KG1 (cell line): ENCODE measurements at places on chromosomes 16 and 17.
A peak's percentile ranks its signal among the peaks of the same experiment; 100 is the strongest.

DNA sequence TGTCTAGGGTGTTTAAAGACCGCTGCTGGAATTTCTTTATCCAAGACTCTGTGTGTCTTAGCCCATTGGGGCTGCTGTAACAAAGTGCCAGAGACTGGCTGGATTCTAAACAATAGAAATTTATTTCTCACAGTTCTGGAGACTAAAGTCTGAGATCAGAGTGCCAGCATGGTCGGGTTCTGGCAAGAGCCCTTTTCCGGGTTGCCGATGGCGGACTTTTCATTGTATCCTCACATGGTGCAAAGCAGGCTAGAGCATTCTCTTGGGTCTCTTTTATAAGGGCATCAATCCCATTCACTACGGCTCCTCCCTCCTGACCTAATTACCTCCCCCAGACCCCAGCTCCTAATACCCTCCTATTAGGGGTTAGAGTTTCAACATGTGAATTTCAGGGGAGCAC is 9.5 kb downstream of the NLRC5 start:
- no peak for DNase-seq

- peak; percentile 3 for DNase-seq
Observed at GRCh38 chr17:4725646-4726310, 5.5 kb upstream of the MED11 start.

GRCh38 chr16:10202649-10203048 is 20.4 kb upstream of the GRIN2A start:
- DNase-seq = no peak

DNA sequence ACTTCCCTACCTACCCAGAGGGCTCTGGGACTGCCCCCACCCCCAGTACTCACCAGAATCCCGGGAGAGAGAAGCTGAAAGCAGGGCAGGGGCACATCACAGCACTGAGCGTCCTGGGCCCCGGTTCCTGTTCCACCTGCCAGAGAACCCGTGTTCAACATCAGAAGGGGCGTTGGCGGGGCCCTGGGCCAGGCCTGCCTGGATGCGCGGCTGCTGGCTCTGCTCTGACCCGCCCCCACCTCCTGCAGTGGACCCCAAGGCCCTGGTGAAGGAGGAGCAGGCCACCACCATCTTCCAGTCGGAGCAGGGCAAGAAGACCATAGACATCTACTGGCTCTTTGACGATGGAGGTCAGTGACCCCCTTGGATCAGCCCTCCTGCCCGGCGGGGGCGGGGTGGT is 27.7 kb downstream of the SLC12A3 start:
- DNase-seq = no peak

- no peak for DNase-seq
Observed at GRCh38 chr16:9040800-9041412, 50.5 kb upstream of the HAPSTR1 start.

GRCh38 chr17:46833840-46834208 is 15.3 kb upstream of the WNT3 start:
- DNase-seq = no peak

DNA sequence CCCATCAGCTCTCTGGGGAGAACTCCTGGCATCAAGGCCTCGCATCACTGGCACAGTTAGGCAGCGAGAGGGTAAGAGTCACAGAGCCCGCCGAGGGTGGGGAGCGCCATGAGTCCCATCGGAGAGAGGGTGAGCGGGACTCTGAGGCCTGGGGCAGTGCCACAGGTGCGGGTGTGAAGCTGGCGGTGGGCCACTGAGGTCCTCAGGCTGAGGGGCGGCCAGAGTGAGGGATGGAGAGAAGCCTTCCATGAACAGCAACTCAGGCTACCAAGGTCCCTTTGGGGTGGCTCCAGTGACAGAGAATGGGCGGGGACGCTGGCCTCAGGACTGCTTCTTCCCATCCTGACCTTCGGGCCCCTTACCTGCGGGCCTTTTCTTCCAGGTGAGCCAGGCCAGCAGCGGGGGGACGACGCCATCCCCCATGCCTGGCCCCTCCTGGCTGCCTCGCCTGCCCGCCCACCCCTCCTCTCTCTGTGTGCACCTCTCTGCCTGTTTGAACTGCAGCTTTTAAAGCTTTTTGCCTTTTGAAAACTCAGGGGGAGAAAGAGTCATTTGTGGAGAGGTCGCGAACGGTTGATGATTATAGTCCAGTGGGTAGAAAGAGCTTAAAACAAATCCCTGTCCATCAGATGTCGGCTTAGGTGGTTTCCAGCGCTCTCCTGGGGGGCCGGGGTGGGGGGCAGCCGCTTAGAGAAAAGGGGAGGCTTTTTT is 149.3 kb upstream of the GSE1 start:
- DNase-seq = no peak

GRCh38 chr17:1160591-1161390 is 19.0 kb downstream of the ABR start:
- DNase-seq = no peak

DNA sequence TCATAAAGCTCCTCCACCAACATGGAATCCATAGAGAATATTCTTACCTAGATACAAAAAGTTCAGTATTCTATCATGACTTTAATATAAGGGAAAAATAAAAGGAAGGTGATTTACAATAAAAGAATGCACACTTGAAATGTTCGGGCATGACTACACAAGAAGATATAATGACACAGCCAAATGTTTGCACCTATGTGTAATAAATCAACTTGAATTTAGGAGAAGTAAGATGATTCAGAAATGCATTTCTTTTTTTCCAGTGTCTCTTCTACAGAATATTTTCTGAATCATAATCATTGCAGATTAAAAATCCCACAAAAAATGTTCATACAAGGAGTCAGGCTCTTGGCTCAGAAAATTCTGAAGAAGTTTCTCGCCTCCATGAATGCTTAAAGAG is 404.0 kb upstream of the HSBP1 start:
- no peak for DNase-seq

DNA sequence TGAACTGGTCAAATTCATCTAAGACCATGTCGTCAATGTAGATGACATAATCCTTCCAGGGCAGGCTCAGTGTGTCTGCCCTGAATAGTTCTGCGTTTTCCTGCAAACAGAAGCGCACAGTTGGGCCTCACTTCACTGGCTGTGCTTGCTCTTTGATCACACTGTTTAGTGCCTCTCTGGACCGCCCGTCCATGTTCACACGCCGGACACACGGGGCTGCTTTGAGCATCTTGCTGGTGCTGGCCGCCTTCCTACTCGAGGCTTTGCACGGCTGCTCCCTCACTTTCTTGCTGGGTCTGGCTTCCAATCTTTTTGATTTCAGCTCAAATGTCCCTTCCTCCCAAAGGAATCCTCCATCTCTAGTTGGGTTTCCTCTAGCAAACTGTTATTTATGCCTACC is 37.4 kb downstream of the DNAH17 start:
- no peak for DNase-seq

GRCh38 chr16:28846933-28847273 is 755 bp upstream of the TUFM start:
- DNase-seq = no peak

GRCh38 chr17:72539981-72540897 is 419.4 kb downstream of the SOX9 start:
- DNase-seq = peak; percentile 52

GRCh38 chr16:49700251-49701064 is 155.5 kb downstream of the ZNF423 start:
- no peak for DNase-seq

DNA sequence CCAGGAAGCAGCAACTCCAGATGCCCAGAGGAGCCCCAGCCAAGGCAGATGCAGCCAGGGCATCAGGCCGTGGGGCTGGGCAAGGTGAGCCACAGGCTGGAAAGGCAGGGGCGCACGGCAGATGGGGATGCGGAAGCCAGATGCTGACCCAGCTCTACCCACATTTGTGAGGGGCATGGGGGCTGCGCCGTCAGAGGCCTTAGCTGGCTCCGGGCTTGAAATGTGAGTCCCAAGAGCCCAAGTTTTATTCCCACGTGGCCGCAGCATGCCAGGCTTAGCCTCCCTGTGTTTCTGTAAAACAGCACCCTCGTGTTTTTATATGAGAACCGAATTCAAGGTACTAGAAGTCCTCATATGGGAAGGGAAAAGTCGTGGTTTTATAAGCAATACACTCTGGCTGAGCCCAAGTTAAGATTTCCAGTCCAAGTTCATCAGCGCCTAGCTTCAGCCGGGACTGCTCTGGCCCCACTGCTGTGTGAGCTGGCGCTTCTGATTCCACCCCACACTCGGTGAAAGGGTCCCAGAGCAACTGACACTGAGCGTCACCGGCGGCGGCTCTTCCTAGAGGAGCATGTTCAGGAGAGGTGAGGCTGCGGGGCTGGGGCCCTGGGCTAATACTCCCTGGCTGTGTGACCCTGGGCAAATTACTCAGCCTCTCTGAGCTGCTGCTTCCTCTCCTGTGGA is 6.7 kb upstream of the C16orf95 start:
- DNase-seq = no peak

DNA sequence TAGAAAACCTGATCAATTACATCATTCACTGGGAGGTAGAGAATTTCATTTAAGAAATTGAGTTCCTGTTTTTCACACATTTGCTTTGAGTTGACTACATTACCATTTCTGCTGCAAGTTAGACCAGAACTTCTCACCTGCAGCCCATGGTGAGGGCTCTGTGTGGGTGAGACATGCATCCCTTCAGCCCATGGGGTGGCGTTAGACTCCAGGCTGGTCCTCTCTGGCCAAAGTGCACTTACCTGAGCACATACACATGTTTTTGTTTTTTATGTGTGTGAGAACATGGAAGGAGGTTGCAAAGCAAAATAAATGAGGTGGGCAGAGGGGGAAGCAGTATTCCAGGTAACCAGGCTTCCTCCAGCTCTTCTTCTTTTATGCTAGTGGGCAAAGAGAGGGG is 470.2 kb downstream of the PMP22 start:
- DNase-seq = no peak

DNA sequence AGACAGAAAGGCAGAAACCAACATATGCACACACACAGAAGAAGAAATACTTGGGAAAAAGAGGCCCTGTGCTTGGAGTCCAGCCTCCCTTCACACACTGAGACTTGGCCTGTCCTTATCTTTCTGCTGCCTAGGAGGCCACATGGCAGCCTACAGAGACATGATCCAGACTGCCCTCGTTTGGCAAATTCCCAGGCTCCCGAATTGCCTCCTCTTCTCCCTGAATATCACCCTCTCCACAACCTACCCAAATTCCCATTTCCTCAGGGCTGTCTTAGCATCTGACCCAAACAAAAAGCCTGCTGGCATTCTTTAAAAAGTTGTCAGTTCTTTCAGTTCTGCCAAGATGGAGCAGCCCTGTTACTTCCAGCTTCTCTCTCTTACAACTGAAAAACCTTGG is 59.8 kb downstream of the DNAH17 start:
- no peak for DNase-seq

- no peak for DNase-seq
Observed at GRCh38 chr16:64089697-64090096, 1032.2 kb downstream of the CDH11 start.

GRCh38 chr17:76079956-76080767 is 1.2 kb downstream of the ZACN start:
- no peak for DNase-seq

GRCh38 chr17:36485805-36486203 is 677 bp upstream of the ZNHIT3 start:
- DNase-seq = no peak

- no peak for DNase-seq
Observed at GRCh38 chr17:44374306-44375195, 10.9 kb upstream of the FAM171A2 start.

- no peak for DNase-seq
Observed at GRCh38 chr16:27576729-27577128, 26.8 kb downstream of the KATNIP start.

GRCh38 chr17:20244671-20245070 is 222.7 kb downstream of the LGALS9B start:
- no peak for DNase-seq

- DNase-seq = no peak
Observed at GRCh38 chr16:10338426-10338825, 47.4 kb upstream of the ATF7IP2 start.

- DNase-seq = no peak
Observed at GRCh38 chr16:30115238-30115637, 1.9 kb upstream of the GDPD3 start.

DNA sequence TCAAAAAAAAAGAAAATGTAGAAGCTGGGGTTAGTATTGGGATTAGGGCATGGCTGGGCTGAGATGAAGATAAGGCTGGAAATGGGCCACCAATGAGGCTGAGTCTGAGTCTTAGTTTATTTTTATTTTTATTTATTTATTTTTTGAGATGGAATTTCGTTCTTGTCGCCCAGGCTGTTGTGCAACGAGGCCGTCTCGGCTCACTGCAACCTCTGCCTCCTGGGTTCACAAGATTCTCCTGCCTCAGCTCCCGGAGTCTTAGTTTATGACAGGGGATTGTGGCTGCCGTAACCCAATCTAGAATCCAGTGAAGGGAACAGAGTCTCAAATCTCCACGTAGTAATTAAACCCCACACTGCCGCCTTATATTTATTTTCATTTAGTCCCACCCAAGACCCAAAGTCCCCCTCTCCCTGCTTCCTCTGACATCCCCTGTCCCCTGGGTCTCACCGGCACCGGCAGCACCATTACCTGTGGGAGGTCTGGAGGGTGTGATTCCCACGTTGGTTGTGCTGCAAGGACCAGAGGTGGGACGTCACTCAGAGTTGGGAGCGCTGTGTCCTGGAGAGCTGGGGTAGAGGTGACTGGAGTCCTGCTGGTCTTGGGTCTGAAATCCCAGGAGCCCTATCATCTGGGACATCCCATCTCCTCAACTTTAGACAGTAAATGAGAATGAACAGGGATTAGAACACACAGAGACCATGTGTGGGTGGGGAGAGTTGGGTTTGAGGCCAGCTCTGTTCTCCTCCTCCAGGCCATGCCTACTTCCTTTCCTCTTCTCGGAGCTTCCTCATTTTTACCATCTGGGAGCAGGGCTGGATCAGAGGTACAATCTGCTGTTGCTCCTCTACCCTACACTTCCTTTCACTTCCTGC is at the start of gene CLEC10A:
Gene CLEC10A, minus strand, starts transcription at position 671 of the 875 bp plus-strand sequence. CDS start 1,439 bp downstream, outside the sequence.
- no peak for DNase-seq

DNA sequence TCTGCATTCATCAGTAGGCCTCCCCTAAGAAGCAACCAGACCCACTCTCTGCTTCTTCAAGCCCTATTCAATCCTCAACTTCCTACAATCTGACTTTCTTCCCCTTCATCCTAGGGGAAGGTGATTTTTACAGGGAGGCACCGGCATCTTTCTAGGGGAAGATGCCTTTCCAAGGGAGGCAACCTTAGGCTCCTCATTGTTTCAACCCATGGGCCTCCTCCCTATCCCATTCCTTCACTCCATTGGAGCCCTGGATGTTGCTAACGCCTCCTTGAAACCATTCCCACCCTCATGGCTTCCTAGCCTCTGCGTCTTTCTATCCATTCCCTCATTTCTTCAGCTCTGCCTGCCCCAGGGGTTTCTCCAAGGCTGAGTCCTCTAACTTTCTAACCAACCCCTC is 2.7 kb upstream of the CUEDC1 start:
- no peak for DNase-seq
